ENCODE measurements at places on chromosomes 11 and 22.

- no peak for DNase-seq
Measured at GRCh38 chr11:62030071-62030684, 62.7 kb upstream of the FTH1 start.

- no peak for DNase-seq
Measured at GRCh38 chr11:123392844-123393243, 37.2 kb upstream of the GRAMD1B start.

DNA sequence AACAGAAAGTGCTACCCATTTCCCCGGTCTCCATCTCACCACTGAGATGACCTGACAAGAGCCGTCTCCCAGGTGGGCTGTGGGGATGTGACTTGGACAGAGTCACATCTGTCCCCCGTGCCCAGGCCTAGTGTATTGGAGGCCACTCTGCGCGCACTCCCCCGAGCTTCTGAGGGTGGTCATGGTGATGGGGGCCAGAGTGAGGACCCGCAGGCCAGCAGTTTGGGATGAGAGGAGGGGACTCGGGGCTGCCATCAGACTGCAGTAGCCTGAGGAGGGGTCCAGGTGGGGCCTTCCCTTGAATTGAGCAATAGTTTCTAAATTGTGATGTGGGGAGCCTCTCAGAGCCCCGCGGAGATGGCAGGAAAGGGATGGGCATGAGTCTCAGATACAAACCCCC, 852.6 kb downstream of the TBC1D22A start:
- DNase-seq = no peak

GRCh38 chr11:3015796-3016195, 23.7 kb upstream of the NAP1L4 start:
- DNase-seq = no peak

- no peak for DNase-seq
Measured at GRCh38 chr11:115550291-115551059, 46.3 kb upstream of the CADM1 start.

DNA sequence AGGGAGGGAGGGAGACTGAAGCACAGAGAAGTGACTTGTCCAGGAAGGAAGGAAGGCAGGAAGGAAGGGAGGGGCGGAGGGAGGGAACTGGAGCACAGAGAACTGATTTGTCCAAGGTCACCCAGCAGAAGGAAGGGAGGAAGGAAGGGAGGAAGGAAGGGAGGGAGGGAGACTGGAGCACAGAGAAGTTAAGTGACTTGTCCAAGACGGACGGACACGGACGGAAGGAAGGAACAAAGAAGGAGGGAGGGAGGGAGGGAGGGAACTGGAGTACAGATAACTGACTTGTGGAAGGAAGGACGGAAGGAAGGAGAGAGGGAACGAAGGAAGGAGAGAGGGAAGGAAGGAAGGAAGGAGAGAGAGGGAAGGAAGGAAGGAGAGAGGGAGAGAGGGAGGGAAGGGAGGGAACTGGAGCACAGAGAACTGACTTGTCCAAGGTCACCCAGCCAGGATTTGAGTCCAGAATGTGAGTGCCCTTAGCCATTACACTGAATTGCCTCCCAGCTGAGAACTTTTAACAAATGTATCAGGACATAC, 1.5 kb downstream of the SLC35F2 start:
- DNase-seq = no peak

- DNase-seq = no peak
Measured at GRCh38 chr22:22910272-22911240, 22.9 kb downstream of the IGLL5 start.

Data from activated CD4-positive, alpha-beta T cell treated with anti-CD3 and anti-CD28 coated beads, Interleukin-2, amount 50 U/mL, for 1 hour (primary cell).